ENCODE measurements at places on chromosomes 1 and 21.

- no peak for DNase-seq
Measured at GRCh38 chr1:151841141-151841540, 1.5 kb upstream of the C2CD4D start.

- DNase-seq: peak; percentile 24
Measured at GRCh38 chr1:202343652-202344349, 2.1 kb upstream of the UBE2T start.

DNA sequence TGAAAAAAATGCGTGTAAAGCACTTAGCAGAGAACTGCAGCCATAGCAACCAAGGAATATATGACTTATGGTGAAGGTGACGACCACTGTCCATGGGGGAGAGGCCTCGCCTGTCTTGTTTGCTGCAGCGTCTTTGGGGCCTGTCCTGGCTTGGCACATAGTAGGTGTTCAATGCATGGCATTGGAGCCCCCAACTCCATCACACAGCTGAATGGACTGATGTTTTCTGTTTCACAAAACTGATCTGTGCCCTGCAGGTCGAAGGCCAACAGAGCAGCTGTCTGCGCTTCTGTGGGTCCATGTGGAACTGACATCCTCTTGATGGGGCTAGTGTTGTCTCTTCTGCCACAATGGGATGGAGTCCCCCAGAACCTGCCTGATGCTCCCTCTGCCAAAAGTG, 296.0 kb downstream of the PTPRU start:
- DNase-seq: no peak

- no peak for DNase-seq
Measured at GRCh38 chr1:30325085-30325935, 398.1 kb downstream of the MATN1 start.

DNA sequence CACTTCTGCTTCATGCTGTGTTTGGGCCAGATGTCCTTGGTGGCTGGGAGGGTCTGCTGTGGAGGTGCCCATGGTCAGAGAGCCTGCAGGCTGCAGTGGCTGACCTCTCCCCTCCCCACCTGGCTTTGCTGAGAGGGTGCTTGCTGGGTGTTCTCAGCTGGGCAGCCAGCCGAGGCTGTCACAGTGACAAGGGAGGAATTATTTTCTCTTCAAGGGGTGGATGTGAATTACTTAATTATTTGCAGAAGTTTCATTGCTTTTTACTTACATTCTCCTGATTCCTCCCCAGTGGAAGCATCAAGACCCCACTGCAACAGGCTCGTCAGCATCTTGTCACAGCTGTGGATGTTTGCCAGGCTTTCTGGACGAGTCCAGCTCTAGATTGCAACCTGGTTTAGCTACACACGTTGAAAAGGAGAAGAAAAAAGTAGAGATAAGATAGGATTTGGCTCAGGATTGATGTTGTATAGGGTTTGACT, 70.3 kb downstream of the GALNT2 start:
- no peak for DNase-seq

DNA sequence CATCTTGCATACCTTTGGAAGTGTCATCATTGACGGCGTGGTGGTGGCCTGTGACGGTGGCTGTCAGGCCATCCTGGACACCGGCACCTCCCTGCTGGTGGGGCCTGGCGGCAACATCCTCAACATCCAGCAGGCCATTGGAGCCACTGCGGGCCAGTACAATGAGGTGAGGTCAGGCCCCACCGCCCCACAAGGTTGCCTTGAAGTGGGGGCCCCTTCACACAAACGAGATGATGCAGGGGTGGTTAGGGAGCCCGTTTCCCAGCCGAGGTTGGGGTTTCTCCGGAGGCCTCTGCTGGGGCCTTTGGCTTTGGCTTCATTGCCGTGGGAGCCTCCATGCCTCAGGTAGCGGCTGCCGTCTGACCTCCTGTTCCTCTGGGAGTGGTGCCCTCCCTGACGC, 29.6 kb downstream of the KCNA10 start:
- no peak for DNase-seq

DNA sequence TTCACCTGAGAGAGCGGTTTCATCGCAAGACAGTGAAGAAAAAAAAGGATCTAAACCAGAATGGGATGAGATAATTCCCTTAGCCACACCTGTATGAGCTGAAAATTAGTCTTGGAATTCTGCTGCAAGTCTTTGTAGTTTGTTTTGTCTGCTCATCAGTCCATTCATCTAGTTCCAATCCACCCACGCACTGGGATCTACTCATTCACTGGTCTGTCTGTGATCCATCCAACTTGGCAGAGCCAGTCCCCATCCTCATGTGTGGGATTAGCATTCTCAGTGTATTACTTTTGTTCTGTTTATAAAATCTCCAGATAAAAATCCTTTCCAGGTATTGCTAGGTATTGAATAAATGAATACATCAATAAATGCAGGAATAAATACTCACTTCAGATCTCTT, 266.5 kb upstream of the USP24 start:
- no peak for DNase-seq

DNA sequence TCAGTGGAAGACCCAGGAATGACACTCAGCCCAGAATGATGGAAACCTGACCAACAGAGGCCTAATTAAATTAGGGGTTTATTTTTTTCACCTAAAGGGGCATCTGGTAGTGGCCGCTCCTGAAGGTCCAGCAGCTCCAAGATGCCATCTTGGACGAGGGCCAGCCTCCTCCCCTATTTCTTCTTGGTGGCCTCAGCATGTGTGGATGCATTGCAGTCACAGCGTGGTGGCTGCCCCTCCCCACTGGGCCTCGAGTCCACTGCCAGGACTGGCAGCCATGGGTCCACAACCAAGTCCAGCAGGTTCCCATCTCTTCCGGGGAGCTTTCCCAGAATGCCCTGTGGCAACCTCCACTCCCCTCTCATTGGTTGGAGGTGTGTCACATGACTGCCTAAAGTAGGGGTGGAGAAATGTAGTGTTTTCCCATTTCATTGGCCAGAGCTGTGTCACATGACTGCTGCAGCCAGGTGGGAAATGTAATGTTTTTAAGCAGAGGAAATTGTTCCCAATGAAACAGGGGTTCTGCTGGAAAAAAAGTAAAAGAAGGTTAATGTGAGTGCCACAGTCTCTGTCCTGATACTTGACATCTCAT, 628.2 kb downstream of the PTPRU start:
- no peak for DNase-seq

DNA sequence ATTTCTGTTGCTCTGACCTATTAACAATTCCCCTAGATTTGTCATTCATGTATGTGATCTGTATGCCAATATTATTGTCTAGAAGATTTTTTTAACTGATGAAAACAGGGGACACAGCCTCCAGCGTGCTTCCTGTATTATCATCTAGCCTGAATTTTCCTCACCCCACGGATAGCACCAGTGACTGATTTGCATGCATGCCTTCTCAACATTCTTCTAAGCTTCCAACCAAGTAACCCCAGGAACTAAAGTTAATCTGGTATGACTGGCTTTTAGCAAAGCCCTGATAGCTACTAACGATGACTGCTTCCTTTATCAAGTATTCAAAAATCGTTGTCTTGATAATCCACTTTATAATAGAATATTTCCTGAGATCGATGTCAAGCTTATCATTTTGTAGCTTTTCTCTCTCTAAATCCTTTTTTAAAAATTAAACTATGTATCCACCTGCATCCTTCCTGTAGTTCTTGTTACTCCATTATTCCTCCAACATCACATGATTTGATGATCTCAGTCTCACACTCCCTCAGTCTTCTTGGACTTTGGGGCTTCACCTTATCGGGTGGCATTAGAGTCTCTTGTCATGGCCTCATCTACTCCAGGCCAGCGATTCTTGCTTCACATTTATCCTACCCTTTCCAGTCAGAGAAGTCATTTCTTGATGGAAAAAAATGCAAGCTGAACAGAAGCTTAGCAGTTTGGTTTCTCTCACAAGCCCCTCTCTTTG, 19.0 kb downstream of the BCAR3 start:
- no peak for DNase-seq

- DNase-seq: no peak
Measured at GRCh38 chr1:2595261-2595811, 8.8 kb downstream of the PRXL2B start.

- no peak for DNase-seq
Measured at GRCh38 chr1:90879281-90879680, 142.6 kb downstream of the ZNF644 start.

DNA sequence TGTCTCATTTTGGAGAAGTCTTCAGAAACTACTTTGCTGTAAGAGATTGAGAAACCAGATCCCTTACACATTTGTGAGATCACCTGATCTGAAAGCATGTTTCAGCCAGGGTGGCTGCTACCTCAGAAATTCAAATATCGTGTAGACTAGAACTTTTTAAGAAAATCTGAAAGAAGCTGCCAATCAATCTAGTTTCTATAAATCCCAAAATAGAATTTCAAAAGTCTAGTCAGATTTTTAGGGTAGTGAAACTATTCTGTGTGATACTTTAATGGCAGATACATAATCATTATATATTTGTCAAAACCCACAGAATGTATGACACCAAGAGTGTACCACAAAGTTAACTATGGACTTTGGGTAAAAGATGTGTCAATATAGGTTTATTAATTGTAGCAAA, 79.9 kb upstream of the PLPPR5 start:
- DNase-seq: no peak

DNA sequence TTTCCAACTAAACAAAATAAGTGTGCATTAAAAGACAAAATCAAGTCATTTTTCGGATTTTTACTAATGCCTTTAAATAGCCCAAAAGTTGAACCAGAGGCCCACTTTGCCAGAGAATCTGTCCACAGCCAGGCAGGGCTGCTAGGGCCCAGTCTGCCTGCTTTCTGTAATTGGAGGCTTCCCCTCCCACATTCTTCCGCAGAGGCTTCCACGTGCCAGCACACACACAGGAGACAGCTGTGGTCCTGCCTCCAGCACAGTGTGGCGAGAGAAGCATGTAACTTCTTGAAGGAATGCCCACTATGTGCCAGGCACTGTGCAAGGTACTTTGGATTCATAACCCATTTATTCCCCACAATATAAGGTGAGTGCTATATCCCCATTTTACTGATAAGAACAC, 11.3 kb upstream of the PDZK1IP1 start:
- no peak for DNase-seq

- no peak for DNase-seq
Measured at GRCh38 chr1:6585081-6585722, 5.4 kb downstream of the ZBTB48 start.

GRCh38 chr1:2910211-2910610, 108.7 kb upstream of the TTC34 start:
- DNase-seq: no peak

- DNase-seq: no peak
Measured at GRCh38 chr1:227731696-227732585, 3.2 kb downstream of the JMJD4 start.

GRCh38 chr1:85884372-85885035, 176.3 kb upstream of the ZNHIT6 start:
- no peak for DNase-seq

GRCh38 chr1:56675763-56676162, 30.6 kb downstream of the PRKAA2 start:
- no peak for DNase-seq

GRCh38 chr1:198444792-198445191, 95.7 kb downstream of the ATP6V1G3 start:
- DNase-seq: no peak

DNA sequence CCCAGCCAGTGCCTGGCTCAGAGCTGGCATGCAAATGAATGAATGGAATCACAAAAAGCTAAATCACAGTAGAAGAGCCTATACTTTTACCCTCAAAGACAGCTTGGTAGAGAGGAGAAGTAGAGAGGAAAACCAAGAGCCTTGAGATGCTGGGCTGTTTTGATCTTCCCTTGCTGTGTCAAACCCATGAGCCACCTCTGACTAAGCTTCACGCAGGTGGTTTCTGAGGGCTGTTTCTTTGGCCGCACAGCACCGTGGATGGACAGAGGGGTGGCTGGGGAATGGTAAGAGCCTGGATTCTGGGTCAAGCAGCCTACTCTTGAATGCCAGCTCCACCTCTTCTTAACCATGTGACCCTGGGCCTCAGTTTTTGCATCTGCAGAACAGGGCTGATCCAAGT, 18.6 kb downstream of the ABCG1 start:
- no peak for DNase-seq

DNA sequence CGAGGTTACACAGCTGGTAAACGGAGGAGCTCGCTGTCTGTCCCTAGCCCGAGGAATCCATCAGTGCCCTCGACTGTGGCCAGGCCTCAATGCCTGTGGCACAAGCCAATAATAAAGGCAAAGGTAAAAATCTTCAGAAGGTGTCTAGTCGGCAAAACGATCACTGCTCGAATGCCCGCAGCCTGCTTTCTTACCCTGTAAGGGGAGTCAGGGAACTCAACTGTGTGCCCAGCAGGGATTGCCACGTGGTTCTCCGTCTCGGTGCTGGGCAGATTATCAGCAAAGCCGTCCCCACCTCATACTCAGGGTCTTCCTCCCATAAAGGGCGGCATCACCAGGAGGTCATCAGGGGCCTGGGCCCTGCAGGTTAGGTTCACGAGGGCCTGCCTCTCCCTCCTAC, 103.4 kb downstream of the PAX7 start:
- no peak for DNase-seq

- DNase-seq: no peak
Measured at GRCh38 chr21:44785620-44786335, 15.8 kb downstream of the UBE2G2 start.

DNA sequence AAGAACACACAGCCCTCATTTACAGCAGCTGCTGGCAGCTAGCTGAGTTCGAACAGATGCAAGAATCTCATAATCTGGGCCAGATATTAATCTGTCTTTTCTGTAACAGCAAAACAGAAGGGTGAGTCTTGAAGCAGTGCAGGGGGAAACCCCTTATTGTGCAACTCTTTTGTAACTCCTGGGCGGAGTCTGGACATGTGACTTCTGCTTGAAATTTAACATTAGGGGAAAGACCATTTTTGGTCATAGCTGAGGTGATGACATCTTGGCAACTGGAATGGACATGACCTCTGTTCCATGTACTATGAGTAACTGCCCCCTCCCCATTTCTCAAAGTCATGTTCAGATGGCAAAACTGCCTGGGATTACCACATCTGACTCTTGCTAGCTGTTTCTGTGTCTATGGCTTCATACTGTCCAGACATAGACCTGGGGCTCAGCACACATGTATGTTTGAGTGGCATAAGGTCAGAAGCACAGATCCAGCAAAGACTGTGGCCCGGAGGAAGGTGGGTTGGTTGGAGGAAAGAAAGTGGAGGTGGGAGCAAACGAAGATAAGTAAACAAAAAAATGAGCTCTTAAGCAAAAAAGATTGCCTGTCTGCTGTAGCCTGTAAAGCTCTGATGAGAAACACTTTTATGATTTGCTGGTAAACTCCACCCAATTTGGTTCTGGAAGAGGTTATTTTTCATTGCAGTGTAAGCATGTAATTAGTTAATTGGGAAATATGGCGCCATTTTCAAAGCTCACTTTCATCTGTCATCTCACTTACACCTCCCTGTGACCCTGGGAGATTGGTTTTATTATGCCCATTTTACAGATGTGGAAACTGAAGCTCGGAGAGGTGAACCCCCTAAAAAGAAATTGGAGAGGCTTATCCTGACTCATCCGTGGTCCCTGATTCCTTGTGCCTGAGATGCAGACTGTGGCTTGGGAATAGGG, 26.1 kb downstream of the ETS2 start:
- DNase-seq: no peak

GRCh38 chr1:150543500-150544143, 5.6 kb upstream of the ADAMTSL4 start:
- DNase-seq: no peak

- DNase-seq: no peak
Measured at GRCh38 chr21:43812139-43812821, 22.9 kb downstream of the RRP1 start.

- DNase-seq: no peak
Measured at GRCh38 chr1:30368651-30369240, 354.6 kb downstream of the MATN1 start.

- DNase-seq: no peak
Measured at GRCh38 chr1:2561446-2561845, 5.3 kb downstream of the TNFRSF14 start.

- no peak for DNase-seq
Measured at GRCh38 chr1:53895421-53895820, 1.4 kb downstream of the DIO1 start.
